ENCODE measurements at places on chromosomes 11 and 22. TPM values are rescaled to one million over a fixed set of nuclear protein-coding genes. Genes with fewer than 3 reads are reported as not detected.

DNA sequence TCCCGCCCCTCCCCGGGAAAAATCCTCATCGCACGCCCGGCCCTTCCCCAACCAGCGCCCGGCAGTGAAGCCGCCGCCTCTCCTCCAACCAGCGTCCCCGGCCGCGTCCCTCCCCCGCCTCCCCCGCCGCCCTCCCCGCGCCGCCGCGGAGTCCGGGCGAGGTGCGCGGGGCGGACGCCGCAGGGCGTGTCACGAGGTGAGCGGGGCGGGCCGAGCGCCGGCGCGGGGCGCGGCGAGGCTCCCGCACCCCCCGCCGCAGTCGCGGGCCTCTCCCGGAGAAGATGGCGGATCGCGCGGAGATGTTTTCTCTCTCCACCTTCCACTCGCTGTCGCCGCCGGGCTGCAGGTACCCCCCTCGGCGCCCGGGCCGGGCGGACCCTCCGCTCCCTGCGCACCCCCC, at the start of gene MAPK8IP2:
MAPK8IP2 (plus strand) TSS at position 256 of the 400 bp plus-strand sequence; CDS start at position 282, 26 bp downstream.
- peaks cover 38% of the 10 kb centered on the region for H3K27me3 ChIP-seq
- H3K27ac ChIP-seq = no peak within 1 kb of the TSS
- H3K36me3 ChIP-seq = no peaks in the 10 kb centered on the region
- peak within 1 kb of the TSS; percentile 30 for H3K4me3 ChIP-seq
- DNase-seq = no peak

- no peaks in the 10 kb centered on the region for H3K36me3 ChIP-seq
- no peaks in the 10 kb centered on the region for H3K4me1 ChIP-seq
- no peak overlapping the region for H3K4me3 ChIP-seq
- H3K27ac ChIP-seq = no peak overlapping the region
These were observed 23.5 kb upstream of the TIMP3 start for GRCh38 chr22:32777987-32778386.

DNA sequence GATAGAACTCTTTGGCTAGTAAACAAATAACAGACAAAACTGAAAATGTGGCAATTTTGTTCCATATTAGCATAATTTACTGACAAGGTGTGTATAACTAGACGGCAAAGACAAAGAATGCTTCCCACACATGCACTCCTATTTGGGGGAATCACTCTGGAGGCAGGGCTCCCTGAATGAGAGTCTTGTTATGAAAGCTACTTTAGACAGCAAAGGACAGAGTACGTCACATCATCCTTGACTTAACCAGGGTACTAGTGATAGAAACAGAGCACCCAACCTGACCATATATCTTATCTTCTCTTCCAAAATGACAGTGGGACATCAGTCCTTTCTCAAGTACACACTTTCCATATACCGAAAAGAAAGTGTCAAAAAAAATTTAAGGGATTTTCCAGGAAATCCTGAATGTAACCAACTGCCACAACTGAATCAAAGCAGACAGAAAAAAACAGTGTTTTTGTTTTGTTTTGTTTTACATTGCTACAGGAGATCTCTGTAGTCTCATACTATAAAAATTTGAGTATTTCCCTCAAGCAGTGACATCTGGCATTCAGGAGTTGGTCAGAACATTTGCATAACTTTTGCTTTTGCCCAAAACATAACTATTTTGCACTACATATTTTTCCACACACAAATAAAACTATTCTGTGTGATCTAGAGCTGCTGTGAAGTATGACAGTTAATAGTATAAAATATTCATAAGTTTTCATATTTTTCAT, 98.9 kb downstream of the ARHGAP20 start:
- DNase-seq = no peak
- H3K4me1 ChIP-seq = no peaks in the 10 kb centered on the region
- H3K27me3 ChIP-seq = peaks cover 6% of the 10 kb centered on the region
- H3K4me3 ChIP-seq = no peak overlapping the region
- no peak overlapping the region for H3K27ac ChIP-seq

DNA sequence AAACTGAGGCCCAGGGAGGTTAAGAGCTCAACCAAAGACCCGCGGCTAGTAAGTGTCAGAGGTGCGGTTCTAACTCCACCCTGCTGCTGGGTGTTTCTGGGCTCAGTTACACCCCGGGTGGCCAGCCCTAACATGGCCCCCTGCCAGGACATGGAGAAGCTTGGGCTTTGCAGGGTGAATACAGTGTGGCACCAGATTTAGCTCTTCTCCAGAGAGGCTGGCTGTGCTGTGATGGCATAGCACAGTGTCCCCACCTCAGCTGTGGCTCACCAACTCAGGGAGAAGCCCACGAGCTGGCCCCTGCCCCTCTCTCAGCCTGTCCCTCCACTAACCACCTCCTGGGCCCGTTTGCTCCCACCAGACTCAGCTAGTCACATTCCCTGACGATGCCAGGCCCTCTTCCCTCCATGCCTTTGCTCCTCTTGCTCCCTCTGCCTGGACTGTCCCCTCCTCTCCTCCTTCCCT, 7.0 kb downstream of the UCP3 start:
- H3K4me1 ChIP-seq = peaks cover 51% of the 10 kb centered on the region
- H3K4me3 ChIP-seq = no peak overlapping the region
- peaks cover 33% of the 10 kb centered on the region for H3K36me3 ChIP-seq
- DNase-seq = no peak
- no peaks in the 10 kb centered on the region for H3K27me3 ChIP-seq
- H3K27ac ChIP-seq = peak overlapping the region; percentile 39

DNA sequence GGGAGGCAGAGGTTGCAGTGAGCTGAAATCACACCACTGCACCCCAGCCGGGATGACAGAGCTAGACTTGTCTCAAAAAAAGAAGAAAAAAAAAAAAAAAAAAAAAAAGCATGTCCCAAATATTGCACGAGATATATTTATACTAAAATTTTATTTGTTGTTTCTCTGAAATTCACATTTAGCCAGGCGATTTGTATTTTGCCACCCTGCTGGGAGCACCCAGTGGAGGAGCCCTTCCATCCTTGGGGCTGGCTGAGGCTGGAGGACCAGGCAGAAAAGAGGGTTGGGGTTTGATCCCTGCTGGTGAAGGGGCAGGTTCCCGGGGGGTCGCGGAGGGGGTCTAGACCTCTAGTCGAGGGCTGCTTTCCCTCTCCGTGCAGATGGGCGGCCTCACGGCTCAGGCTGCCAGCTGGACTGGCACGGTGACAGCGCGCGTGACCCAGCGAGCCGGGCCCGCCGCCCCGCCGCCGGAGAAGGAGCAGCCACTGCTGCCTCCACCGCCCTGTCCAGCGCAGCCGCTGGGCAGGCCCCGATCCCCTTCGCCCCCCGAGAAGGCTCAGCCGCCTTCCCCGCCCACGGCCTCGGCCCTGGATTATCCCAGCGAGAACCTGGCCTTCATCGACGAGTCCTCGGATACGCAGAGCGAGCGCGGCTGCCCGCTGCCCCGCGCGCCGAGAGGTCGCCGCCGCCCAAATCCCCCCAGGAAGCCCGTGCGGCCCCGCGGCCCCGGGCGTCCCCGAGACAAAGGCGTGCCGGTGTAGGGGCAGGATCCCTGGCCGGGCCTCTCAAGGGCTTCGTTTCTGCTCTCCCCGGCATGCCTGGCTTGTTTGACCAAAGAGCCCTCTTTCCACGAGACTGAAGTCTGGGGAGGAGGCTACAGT, 952 bp upstream of the CATSPERZ start:
- peaks cover 58% of the 10 kb centered on the region for H3K27me3 ChIP-seq
- H3K4me3 ChIP-seq = peak overlapping the region; percentile 10
- peaks cover 15% of the 10 kb centered on the region for H3K4me1 ChIP-seq
- H3K27ac ChIP-seq = no peak overlapping the region

GRCh38 chr22:17969701-17970113, 54.7 kb downstream of the MICAL3 start:
- peaks cover 2% of the 10 kb centered on the region for H3K36me3 ChIP-seq
- H3K27me3 ChIP-seq = no peaks in the 10 kb centered on the region
- no peak overlapping the region for H3K27ac ChIP-seq
- H3K4me3 ChIP-seq = no peak overlapping the region
- DNase-seq = no peak

DNA sequence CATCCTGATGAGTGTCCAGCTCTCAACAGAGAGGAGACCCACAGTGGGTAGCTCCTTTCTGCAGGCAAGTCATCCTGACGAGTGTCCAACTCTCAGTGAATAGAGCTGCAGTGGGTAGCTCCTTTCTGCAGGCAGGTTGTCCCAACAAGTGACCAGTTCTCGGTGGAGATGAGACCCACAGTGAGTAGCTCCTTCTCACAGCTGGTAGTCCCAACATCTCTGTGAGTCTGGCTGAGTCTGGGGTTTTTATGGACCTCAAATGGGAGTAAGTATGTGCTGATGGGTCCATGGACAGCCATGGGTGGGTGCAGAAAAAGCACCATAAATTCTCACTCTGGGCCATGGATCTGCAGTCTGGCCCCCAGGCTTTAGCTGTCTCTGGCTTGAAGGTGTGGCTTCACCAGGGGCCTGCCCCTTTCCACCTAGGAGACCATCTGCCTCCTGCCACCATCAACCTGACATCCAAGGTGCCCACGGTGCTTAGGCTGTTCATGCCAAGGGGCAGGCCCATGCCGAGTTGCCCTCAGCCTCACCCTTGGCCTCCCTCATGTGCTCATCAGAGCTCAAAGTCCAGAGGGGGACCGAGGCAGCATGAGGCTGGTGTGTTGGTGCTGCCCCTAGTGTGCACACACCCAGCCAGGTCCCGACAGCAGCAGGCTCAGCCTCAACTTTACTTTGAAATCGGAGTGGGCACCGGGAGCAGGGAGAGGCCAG, 15.3 kb downstream of the NPAT start:
- no peak for DNase-seq
- peaks cover 94% of the 10 kb centered on the region for H3K36me3 ChIP-seq
- peaks cover 16% of the 10 kb centered on the region for H3K4me1 ChIP-seq
- no peak overlapping the region for H3K27ac ChIP-seq
- H3K27me3 ChIP-seq = no peaks in the 10 kb centered on the region

- DNase-seq = no peak
- H3K4me3 ChIP-seq = no peak overlapping the region
- H3K36me3 ChIP-seq = peaks cover 2% of the 10 kb centered on the region
- H3K27ac ChIP-seq = no peak overlapping the region
These were observed 74.1 kb upstream of the CHRM4 start for GRCh38 chr11:46465683-46466082.

DNA sequence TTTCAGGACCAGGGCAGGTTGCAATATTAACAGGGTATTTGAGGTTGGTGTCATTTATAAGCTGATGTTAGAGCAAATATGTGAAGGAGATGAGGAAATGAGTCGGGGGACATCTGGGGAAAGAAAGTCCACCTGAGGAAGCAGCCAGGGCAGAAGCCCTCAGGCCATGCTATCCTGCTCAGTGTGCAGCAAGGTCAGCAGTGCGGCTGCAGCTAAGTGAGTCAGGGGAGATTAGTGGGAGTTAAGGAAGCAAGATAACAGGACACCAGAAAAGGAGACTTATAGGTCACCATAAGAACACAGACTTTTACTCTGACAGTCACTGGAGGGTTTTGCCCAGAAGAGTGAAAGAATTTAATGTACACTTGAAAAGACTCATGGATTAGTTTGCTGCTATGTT, 468.9 kb downstream of the NTM start:
- no peaks in the 10 kb centered on the region for H3K4me1 ChIP-seq
- no peaks in the 10 kb centered on the region for H3K36me3 ChIP-seq
- DNase-seq = no peak
- H3K27me3 ChIP-seq = no peaks in the 10 kb centered on the region
- no peak overlapping the region for H3K27ac ChIP-seq
- H3K4me3 ChIP-seq = no peak overlapping the region

- no peak for DNase-seq
- H3K4me3 ChIP-seq = no peak overlapping the region
- no peaks in the 10 kb centered on the region for H3K27me3 ChIP-seq
- H3K4me1 ChIP-seq = no peaks in the 10 kb centered on the region
- H3K36me3 ChIP-seq = no peaks in the 10 kb centered on the region
These were observed 1020.5 kb downstream of the BRD1 start for GRCh38 chr22:48807155-48807554.

- no peaks in the 10 kb centered on the region for H3K36me3 ChIP-seq
- H3K4me1 ChIP-seq = no peaks in the 10 kb centered on the region
- DNase-seq = no peak
- H3K27ac ChIP-seq = no peak overlapping the region
- H3K4me3 ChIP-seq = no peak overlapping the region
These were observed 8.1 kb downstream of the OR5A2 start for GRCh38 chr11:59418156-59418555.

DNA sequence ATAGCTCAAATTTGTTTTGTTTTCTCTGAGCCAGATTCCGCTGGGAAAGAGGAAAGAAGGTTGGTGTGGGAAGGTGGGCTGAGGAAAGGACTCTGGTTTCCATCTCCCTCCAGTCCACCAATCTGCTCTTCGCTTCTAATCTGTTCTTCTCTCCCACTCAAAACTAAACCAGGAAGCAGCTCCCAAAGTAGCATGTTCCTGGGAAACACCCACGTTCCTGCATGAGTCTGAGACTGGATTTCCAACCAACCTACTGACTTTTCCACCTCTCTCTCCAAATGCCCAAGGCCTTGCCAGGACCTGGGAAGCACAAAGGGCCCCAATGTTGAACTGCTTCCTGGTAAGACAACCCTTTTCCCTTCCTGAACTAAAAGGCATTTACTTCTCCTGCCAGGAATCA, 110.2 kb downstream of the WT1 start:
- no peak overlapping the region for H3K27ac ChIP-seq
- no peak for DNase-seq
- no peaks in the 10 kb centered on the region for H3K36me3 ChIP-seq
- H3K4me1 ChIP-seq = no peaks in the 10 kb centered on the region
- no peak overlapping the region for H3K4me3 ChIP-seq

- peaks cover 20% of the 10 kb centered on the region for H3K4me1 ChIP-seq
- H3K4me3 ChIP-seq = no peak overlapping the region
These were observed 35.8 kb downstream of the NADSYN1 start for GRCh38 chr11:71488681-71489270.

DNA sequence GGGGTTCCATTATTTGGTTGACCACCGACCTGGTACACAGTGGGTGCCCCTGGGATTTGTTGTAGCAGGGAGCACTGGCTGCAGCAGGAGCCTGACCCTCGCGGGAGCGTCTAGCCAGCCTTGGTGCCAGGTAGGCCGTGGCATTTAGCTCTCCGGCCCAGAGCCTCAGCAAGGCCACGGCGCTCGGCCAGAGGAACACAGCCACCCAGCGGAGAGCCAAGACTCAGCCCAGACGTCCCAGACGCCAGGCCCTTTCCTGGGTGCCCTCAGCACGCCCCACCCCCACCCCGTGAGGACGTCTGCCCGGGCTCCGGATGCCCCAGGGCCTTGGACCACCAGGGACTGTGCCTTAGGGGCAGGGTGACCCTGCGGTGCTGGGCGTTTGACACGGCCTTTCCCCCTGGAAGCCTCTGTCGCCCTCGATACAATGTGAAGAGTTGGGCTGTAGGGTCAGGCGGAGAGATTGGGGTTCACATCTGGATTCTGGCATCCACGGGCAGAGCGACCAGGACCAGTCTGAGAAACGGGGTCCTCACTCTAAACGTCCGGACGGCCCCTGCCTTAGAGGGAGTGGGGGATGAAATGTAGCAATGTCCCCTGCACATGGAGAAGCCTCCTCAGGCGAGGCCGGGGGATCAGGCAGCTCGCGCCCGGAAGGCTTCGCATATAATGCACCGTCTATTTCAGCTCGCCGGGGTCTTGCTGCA, 99.2 kb upstream of the FGF3 start:
- no peak for DNase-seq
- peaks cover 4% of the 10 kb centered on the region for H3K4me1 ChIP-seq
- H3K36me3 ChIP-seq = no peaks in the 10 kb centered on the region
- peaks cover 10% of the 10 kb centered on the region for H3K27me3 ChIP-seq

GRCh38 chr11:133618544-133618943, 86.2 kb upstream of the OPCML start:
- no peak for DNase-seq
- H3K27me3 ChIP-seq = no peaks in the 10 kb centered on the region
- H3K4me1 ChIP-seq = no peaks in the 10 kb centered on the region
- no peak overlapping the region for H3K4me3 ChIP-seq
- H3K36me3 ChIP-seq = no peaks in the 10 kb centered on the region
- no peak overlapping the region for H3K27ac ChIP-seq

The SLC22A8 gene
- total RNA-seq = not detected

The OTOG gene
- total RNA-seq = not detected

The TCN2 gene
- 0.68 TPM for total RNA-seq

The CBLIF gene
- total RNA-seq = not detected

The ANO9 gene
- 36.9 TPM for total RNA-seq

The PPFIBP2 gene
- 1.1 TPM for total RNA-seq

The CHRNA10 gene
- 2.2 TPM for total RNA-seq

Measured in activated T-helper 2 cell treated with anti-CD3 and anti-CD28 coated beads, Interferon-gamma antibody, Interleukin-2, Interleukin-4, amounts not matched to agents 10 μg/mL and 5 μg/mL and 100 μg/mL, durations not matched to agents 14 hours and 24 hours and 36 hours (primary cell).